Naive thymus-derived CD4-positive, alpha-beta T cell (primary cell): ENCODE measurements at places on chromosomes 16 and 17. TPM values are rescaled to one million over a fixed set of nuclear protein-coding genes. Genes with fewer than 3 reads are reported as not detected.

Gene EVI2A
- 40.9 TPM for total RNA-seq

Gene EPN3
- not detected for total RNA-seq

Gene ZG16
- not detected in 2 replicates for total RNA-seq

Gene PPP1R1B
- not detected for total RNA-seq

Gene ANKRD13B
- 0.84 TPM for total RNA-seq

Gene PITPNM3
- total RNA-seq: 0.58 and 0.59 TPM in 2 replicates

Gene ST6GALNAC1
- 2.0 TPM for total RNA-seq

Gene TBC1D3
- total RNA-seq: 11.0 TPM

Gene WDR81
- total RNA-seq: 39.3 TPM

Gene DNAAF8
- 0.17 and 0.18 TPM in 2 replicates for total RNA-seq

Gene TBC1D3H
- total RNA-seq: not detected

Gene EXOC3L1
- not detected for total RNA-seq

Gene PRCD
- total RNA-seq: not detected

Gene SOST
- not detected for total RNA-seq

Gene ICAM2
- 60.9 TPM for total RNA-seq

Gene FOXJ1
- total RNA-seq: 1.4 TPM

Gene PLA2G10
- not detected in 2 replicates for total RNA-seq

Gene NPIPB2
- total RNA-seq: 31.0 TPM

Gene SNAI3
- 6.1 TPM for total RNA-seq

Gene SULT1A2
- 0.56 TPM for total RNA-seq

Gene NPIPB9
- total RNA-seq: 3.9 TPM

Gene SLC16A11
- 1.4 TPM for total RNA-seq

Gene WNT9B
- not detected for total RNA-seq

Gene PPP1R27
- not detected for total RNA-seq

Gene KRT9
- not detected in 2 replicates for total RNA-seq

Gene PARD6A
- total RNA-seq: 4.7 TPM

Gene THOC6
- 53.4 and 55.5 TPM in 2 replicates for total RNA-seq

Gene SPNS2
- total RNA-seq: 0.19 TPM

Gene P2RX1
- 0.31 and 0.63 TPM in 2 replicates for total RNA-seq

Gene GH1
- total RNA-seq: 0.58 TPM in 1 of 2 replicates, not detected in the other

Gene MYO15B
- total RNA-seq: 281 TPM

Gene KIF22
- total RNA-seq: 81.3 TPM

Gene TNS4
- total RNA-seq: 1.3 TPM

Gene CDK5RAP3
- total RNA-seq: 349 TPM

Gene TBX2
- not detected for total RNA-seq

Gene ABCA8
- not detected for total RNA-seq

Gene EFNB3
- total RNA-seq: not detected

Gene LAT
- total RNA-seq: 342 and 349 TPM in 2 replicates

Gene PTGES3L
- 0.69 TPM for total RNA-seq

Gene SLC13A2
- total RNA-seq: not detected

Gene TNK1
- total RNA-seq: 22.5 TPM

Gene NXPH3
- total RNA-seq: not detected

Gene ZPBP2
- total RNA-seq: not detected in 2 replicates

Gene ERBB2
- total RNA-seq: 5.8 TPM
